ENCODE measurements at places on chromosomes 3 and 15.
A peak's percentile ranks its signal among the peaks of the same experiment; 100 is the strongest.

GRCh38 chr15:75577401-75578172 is 1.5 kb downstream of the PTPN9 start:
- DNase-seq = no peak

GRCh38 chr15:51090753-51091152 is 4.0 kb downstream of the TNFAIP8L3 start:
- no peak for DNase-seq

DNA sequence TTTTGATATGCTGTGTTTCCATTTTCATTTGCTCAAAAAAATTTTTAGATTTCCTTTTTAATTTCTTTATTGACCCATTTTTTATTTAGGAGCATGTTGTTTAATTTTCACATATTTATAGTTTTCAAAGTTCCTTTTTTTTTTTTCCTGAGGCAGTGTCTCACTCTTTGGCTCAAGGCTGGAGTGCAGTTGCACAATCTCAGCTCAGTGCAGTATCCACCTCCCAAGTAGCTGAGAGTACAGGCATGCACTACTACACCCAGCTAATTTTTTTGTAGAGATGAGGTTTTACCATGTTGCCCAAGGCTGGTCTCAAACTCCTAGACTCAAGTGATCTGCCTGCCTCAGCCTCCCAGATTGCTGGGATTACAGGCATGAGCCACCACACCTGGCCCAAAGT is 36.2 kb downstream of the PFN2 start:
- peak; percentile 48 for DNase-seq

GRCh38 chr3:12467746-12468145 is 16.5 kb upstream of the TSEN2 start:
- DNase-seq = no peak

DNA sequence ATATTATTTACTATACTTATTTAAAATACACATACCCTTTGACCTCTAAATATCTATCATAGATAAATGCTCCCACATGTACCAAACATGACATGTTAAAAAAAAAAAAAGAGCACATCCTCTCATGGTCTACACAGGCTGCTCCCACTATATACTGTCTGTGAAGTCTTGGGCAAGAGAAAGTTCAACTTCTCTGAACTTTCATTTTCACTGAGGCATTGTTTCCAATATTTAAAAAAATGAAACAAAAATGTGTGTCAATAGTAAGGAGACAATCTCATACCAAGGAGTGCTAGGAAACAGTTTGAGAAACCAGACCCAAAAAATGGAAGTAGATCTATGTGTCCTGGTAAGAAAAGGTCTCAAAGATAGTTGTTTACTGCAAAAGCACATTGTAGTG is 29.3 kb downstream of the SLC4A7 start:
- DNase-seq = no peak

- DNase-seq = no peak
Observed at GRCh38 chr3:9109568-9109914, 139.9 kb downstream of the SRGAP3 start.

GRCh38 chr15:38398134-38398533 is 55.8 kb upstream of the FAM98B start:
- peak; percentile 43 for DNase-seq

- no peak for DNase-seq
Observed at GRCh38 chr3:10876661-10877060, 60.6 kb downstream of the SLC6A11 start.

DNA sequence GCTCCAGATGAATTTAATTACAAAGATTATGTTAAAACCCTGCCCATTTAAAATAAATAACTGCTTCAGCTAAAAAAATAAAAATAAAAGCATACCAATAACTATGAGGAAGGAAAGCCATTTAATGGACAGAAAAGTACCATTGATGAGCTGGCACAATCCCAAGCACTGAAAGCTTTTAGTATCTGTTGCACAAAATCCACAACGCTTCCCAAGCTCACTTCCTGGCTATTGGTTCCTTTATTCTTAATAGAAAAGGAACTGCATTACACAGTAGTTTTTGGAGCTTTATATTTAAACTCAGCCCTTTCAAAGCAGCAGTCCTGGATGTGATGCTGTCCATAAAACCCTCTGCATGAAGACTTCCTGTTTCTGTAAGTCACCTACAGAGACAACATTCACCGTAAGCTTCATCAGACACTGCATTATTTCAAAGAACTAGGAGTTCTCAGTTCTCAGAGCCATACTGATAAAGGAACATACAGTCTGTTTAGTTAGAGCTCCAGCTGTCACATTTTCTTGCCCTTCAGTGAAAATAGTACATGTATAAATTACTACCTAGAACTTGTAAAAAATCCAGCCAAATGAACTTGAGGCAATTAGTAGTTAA is 81.5 kb downstream of the CSNK1G1 start:
- peak; percentile 32 for DNase-seq

DNA sequence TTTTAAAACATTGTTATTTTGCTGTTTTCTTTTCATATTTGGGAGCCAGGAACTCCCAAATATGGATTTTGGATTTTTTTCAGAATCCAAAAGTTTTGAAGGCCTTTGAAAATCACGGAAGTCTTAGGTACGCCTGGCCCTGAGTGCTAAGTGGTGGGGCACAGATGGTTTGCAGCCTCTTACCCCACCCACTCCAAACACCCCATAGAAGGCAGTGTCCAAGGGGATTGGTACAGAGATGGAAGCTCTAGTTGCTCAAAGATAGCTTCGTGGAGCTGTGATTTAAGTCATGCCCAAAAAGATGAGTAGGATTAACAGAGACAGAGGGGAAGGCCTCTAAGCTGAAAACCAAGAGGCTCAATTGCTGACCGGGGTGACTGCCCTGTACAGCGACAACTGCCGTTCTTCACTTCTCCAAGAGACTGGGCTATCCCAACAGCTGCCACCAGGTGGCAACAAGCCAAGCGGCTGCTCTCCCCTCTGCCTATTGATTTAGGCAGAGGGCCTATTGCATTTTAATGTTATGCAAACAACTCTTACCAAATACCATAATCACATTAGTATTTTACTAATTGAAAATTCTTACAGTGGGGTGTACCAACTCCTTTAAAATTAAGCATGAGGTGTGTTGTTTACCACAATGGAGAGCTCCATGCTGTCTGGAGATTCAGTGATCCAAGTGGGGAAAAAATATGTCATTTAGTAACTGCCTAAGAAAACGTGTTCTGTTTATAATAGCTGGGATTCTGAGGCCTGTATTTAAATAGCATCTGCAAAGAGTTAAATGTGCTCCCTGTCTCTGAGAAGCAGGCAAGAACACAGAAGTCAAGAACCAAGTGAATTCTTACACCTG is 64.0 kb upstream of the C15orf61 start:
- DNase-seq = peak; percentile 27

DNA sequence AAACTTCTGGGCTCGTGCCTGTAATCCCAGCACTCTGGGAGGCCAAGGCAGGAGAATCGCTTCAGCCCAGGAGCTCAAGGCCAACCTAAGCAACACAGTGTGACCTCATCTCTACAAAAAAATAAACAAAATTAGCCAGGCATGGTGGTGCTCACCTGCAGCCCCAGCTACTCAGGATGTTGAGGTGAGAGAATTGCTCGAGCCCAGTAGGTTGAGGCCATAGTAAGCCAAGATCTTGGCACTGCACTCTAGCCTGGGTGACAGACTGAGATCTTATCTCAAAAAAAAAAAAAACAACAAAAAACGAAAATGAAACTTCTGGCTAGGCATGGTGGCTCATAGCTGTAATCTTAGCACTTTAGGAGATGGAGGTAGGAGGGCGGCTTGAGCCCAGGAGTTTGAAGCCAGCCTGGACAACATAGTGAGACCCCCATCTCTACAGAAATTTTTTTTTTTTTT is 53.7 kb downstream of the PIK3CB start:
- no peak for DNase-seq

DNA sequence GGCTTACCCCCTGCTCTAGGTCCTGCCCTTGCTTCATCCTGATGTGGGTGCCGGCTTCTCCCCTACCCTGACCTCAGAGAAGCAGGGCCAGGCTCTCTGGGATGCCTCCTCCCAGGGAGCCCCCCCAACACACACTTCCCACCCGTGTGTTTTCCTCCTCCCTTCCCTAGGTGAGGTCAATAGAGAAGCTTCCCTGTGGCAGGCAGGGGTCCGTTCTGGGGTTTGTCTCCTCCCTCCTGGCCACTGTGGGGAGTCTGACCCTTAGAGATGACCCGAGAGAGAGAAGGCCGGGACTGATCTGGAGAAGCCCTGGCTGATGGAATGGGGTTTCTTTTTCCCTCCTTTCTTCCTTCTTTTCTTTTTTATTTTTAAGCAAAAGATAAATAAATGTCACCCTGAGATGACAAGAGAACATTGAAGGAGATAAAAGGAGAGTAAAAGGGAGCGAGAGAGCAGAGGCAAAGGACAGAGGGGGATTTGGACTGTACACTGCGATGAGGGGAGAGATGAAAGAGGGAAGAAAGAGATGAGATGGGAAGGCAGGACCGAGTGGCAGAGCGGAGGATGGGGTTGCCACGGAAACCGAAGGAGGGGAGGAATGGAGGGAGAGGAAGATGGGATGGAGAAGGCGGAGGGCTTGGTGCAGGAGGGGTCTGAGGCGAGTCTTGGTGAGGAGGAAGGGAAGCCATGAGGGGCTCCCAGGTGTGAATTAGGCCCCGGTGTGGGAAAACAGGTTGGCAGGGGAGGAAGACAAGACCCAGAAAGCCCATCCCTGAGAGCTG is 48.4 kb downstream of the IDH2 start:
- no peak for DNase-seq

GRCh38 chr15:94584833-94585244 is 353.5 kb downstream of the MCTP2 start:
- DNase-seq = no peak

- no peak for DNase-seq
Observed at GRCh38 chr3:37456270-37456708, 281.9 kb upstream of the LRRFIP2 start.

- no peak for DNase-seq
Observed at GRCh38 chr3:10999221-11000107, 6.9 kb downstream of the SLC6A1 start.

DNA sequence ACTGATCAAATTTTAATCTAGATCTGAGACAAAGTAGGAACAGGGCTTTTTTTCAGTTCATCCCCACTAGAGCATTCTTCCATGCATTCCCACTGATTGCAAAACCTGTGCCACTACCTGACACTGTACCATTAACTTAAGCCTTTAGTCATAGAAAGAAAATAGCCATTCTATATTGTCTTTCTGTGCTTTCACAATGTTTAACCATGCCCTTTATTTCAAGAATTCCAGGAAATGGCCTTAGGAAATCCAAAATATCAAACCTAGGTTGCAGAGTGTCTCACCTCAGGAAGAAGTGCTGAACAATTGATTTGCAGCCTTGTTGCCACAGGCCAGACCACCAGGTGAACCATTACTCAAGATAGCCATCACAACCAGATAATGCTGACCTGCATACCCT is 56.2 kb upstream of the TGFBR2 start:
- DNase-seq = no peak

Data from AG09319 (cell line).